Colonic mucosa (tissue), 4 donors: ENCODE measurements at places on chromosomes 7 and 10.

DNA sequence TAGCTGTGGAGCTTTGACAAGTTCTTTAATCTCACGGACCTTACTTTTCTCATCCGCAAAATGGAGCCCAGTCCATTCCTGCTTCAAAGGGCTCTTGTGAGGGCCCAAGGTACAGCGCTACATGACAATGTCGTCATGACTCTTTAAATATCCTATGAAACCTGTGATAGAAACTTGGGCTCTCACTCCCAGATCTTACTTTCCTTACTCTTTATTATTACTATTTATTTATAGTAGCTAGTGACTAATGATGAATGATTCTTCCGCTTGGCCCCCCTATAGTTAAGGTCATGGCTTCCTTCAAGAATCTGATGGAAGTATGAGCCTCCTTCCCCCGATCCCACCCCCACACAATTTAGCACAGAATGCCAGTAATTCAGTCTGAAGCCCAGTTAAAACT lies 41.9 kb downstream of the RBM20 start:
- H3K4me1 ChIP-seq: no peaks in the 10 kb centered on the region
- H3K27ac ChIP-seq: no peak overlapping the region
- H3K36me3 ChIP-seq: no peaks in the 10 kb centered on the region
- DNase-seq: no peak
- H3K27me3 ChIP-seq: no peaks in the 10 kb centered on the region

DNA sequence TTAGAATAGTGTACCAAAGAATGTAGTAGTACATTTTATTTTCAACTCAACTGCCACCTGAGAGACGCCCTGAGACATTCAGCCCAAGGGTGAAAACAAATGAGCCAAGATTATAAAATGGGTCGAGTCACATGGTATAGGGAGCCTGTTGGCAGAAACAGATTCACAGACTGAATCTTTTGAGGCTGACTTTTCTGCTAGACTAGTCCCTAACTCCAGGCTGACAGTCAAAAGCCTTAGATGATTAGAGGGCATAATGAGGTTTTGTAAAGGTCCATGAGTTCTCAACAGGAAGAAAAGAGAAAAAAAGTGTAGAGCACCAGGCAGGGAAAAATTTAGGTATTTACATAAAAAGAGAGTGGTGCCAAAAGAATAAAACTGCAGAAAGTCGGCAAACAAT lies 128.0 kb downstream of the NXPH1 start:
- DNase-seq: no peak
- H3K27me3 ChIP-seq: no peaks in the 10 kb centered on the region

DNA sequence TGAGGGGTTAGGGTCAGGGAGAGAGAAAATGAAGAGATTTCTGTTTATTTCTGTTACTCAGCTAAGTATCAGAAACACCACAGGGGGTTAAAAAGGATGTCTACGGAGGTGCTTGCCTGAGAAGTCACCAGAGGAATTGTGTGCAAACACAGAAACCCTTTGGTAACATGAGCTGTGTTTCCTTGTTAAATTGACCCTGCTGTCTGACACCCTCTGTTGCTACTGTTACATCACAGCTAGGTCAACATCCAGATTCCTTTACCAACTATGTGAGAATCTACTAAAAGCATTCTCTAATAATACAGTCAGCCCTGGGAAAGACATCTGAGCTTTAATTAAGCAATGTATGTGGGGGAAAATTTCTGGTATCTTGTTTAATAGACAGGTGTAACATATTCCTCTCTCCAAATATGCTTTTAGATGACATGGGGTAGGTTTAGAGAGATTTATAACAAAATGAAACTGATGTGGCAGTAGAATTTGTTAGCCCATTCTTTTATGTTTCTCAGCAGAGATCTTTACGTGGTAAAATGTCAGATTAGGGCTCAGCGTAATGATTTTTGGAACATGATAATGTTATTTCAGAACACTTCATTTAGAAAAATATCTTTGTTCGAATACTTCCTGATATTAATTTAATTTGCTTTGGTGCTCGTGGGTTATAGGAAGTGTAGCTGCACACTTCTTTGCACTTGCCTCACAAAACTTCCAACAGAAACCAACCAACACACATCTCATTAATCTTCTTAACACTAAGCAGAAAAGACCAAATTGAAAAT lies 168.0 kb upstream of the AHR start:
- H3K4me1 ChIP-seq: no peaks in the 10 kb centered on the region
- H3K27ac ChIP-seq: peak overlapping the region; percentile 7
- H3K36me3 ChIP-seq: no peaks in the 10 kb centered on the region
- no peak for DNase-seq
- H3K4me3 ChIP-seq: no peak overlapping the region

- H3K27me3 ChIP-seq: peaks cover 65% of the 10 kb centered on the region
- no peaks in the 10 kb centered on the region for H3K36me3 ChIP-seq
- no peak overlapping the region for H3K4me3 ChIP-seq
- DNase-seq: no peak
Observed at GRCh38 chr7:19109000-19109946, 8.2 kb downstream of the TWIST1 start.

GRCh38 chr10:19250546-19250945 lies 201.9 kb downstream of the MALRD1 start:
- no peaks in the 10 kb centered on the region for H3K36me3 ChIP-seq
- no peak for DNase-seq
- no peak overlapping the region for H3K27ac ChIP-seq
- H3K4me3 ChIP-seq: no peak overlapping the region
- no peaks in the 10 kb centered on the region for H3K4me1 ChIP-seq
- H3K27me3 ChIP-seq: no peaks in the 10 kb centered on the region

- no peak for DNase-seq
- no peaks in the 10 kb centered on the region for H3K27me3 ChIP-seq
- no peak overlapping the region for H3K4me3 ChIP-seq
- no peaks in the 10 kb centered on the region for H3K4me1 ChIP-seq
- H3K27ac ChIP-seq: no peak overlapping the region
- no peaks in the 10 kb centered on the region for H3K36me3 ChIP-seq
Observed at GRCh38 chr10:6498771-6499170, 81.3 kb downstream of the PRKCQ start.

DNA sequence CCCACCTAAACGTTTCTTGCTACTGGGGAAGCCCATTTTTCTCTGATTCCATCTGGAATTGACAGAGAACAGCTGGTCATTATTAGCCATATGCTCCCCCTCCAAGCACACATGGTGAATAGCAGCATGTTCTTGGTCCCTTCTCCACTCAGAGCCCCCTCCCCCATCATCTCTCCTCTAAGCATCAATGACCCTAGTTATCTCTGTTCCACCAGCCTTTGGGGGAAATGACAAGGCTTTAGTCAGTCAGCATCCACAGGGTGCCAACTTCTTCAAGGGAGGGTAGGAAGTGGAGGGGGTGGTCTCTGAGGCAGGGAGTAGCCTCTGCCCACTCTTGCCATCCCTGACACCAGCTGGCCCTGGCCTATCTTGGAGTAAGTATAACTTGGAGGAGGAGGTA lies 163.1 kb downstream of the UBE2H start:
- no peak for DNase-seq
- no peak overlapping the region for H3K27ac ChIP-seq
- peaks cover 28% of the 10 kb centered on the region for H3K27me3 ChIP-seq

DNA sequence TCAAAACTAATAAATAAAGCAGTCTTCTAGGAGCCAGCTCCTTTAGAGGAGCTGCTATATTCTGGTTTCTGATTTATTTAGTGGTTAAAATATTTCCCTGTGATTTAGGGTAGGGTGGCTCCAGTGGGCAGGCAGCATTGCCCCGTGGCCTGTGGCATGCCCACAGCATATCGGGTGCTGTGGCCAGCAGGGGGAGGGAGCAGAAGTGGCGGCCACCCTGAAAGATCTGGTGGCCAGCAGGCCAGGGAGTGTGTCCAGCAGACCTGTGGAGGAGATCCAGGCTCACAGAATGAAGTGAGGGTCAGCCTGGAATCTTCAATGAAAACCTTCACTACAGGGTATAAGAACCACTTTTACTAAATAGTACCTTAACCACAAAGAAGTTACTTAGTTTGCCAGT lies 189.2 kb downstream of the TAX1BP1 start:
- no peaks in the 10 kb centered on the region for H3K36me3 ChIP-seq
- no peak overlapping the region for H3K27ac ChIP-seq
- no peaks in the 10 kb centered on the region for H3K27me3 ChIP-seq
- no peak overlapping the region for H3K4me3 ChIP-seq

GRCh38 chr7:74334030-74334429 lies 44.8 kb downstream of the CLIP2 start:
- H3K27me3 ChIP-seq: no peaks in the 10 kb centered on the region
- H3K4me3 ChIP-seq: no peak overlapping the region
- no peaks in the 10 kb centered on the region for H3K4me1 ChIP-seq

DNA sequence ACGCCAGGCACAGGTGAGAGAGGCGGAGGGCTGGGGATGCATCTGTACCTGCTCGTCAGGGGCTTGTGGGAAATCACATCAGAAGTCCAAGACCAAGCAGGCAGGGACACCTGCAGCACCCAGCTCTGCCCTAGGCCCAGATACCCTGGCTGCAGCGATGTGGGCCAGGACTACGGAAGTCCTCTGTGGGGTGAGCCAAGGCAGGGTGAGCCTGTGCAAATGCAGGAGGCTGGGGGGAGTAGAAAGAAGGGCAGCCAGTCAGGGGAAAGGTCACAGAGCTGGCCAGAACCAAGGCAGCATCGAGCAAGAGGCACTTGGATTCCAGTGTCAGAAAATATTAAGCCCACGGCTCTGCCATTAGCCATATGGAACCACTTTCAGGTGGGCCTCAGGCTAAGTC lies 85.2 kb downstream of the TNS3 start:
- no peak overlapping the region for H3K4me3 ChIP-seq
- no peak for DNase-seq
- no peak overlapping the region for H3K27ac ChIP-seq
- H3K27me3 ChIP-seq: no peaks in the 10 kb centered on the region

DNA sequence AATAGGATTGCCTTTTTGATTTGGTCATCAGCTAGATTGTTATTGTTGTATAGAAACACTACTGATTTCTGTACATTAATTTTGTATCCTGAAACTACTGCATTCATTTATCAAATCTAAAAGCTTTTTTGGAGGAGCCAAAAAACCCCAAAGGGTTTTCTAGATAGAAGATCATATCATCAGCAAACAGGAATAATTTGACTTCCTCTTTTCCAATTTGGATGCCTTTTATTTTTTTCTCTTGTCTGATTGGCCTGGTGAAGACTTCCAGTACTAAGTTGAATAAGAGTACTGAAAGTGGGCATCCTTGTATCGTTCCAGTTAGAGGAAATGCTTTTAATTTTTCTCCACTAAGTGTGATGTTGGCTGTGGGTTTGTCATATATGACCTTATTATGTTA lies 10.6 kb upstream of the ENTPD7 start:
- H3K4me3 ChIP-seq: no peak overlapping the region
- no peaks in the 10 kb centered on the region for H3K36me3 ChIP-seq
- no peak overlapping the region for H3K27ac ChIP-seq
- H3K4me1 ChIP-seq: no peaks in the 10 kb centered on the region
- H3K27me3 ChIP-seq: no peaks in the 10 kb centered on the region
- DNase-seq: no peak

GRCh38 chr7:130554481-130554880 lies 62.6 kb downstream of the MEST start:
- H3K4me3 ChIP-seq: no peak overlapping the region
- no peak overlapping the region for H3K27ac ChIP-seq
- no peaks in the 10 kb centered on the region for H3K4me1 ChIP-seq
- H3K27me3 ChIP-seq: no peaks in the 10 kb centered on the region
- no peaks in the 10 kb centered on the region for H3K36me3 ChIP-seq
